ENCODE measurements at places on chromosomes 3 and 15.
A peak's percentile ranks its signal among the peaks of the same experiment; 100 is the strongest.

- DNase-seq, result no peak
Measured at GRCh38 chr15:64694816-64695215, 80.6 kb downstream of the RBPMS2 start.

DNA sequence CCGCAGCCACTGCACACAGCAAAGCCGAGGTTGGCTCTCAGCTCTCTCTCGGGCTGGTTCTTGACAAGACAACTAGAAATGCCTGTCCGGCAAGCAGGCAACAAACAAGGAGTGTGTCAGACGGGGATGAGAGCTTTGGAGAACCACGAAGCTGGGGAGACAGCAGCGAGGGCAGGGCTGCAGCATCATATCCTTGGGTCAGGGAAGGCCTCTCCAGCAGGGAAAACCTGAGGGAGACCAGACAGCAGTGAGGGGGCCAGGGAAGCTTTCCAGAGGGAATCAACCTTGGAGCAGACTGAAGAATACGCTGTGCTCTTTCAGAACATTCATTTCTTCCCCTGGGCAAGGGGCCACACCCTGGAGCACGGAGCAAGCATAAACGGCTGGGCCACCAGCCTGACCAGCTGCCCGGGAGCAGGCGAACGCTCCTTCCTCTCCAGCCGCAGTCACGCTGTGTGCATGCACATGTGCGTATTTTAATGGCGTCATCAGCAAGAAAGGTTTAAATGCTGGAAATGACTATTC lies 58.7 kb downstream of the CHSY1 start:
- no peak for DNase-seq

DNA sequence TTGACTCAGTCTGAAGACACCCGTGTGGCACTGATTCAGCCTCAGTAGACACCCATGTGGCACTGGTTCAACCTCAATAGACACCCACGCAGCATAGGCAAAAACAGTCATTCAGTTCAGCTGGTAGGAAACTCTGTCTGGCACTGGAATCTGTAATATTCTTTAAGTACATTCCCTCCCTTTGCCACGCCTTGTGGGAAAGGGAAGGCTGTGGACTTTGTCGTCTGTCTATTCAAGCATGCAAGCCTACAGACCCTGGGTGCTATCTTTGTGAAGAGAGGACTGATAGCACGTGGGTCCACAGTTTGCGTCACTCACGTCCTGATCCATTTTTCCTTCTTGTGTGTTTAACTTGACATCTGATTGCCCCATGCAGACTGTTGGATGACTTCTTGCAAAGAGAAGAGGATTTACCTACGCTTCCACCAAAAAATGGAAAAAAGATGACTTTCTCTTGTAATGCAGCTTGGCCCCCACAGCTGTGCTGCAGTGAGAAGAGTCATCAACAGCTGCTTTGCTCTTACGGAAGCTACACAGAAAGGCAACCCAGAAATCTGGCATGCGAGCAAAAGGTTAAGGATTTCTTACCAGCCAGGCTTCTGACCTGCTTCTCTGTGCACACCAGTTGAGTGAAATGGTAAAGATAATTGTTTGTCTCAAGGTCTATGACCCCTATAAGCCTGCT lies 278.1 kb downstream of the ULK4 start:
- DNase-seq, result no peak

GRCh38 chr15:55588070-55588814 lies at the start of gene PYGO1:
TSS of gene PYGO1 (minus strand) at chr15:55588345. CDS start at chr15:55587883, 462 bp downstream.
- DNase-seq, result peak; percentile 33

DNA sequence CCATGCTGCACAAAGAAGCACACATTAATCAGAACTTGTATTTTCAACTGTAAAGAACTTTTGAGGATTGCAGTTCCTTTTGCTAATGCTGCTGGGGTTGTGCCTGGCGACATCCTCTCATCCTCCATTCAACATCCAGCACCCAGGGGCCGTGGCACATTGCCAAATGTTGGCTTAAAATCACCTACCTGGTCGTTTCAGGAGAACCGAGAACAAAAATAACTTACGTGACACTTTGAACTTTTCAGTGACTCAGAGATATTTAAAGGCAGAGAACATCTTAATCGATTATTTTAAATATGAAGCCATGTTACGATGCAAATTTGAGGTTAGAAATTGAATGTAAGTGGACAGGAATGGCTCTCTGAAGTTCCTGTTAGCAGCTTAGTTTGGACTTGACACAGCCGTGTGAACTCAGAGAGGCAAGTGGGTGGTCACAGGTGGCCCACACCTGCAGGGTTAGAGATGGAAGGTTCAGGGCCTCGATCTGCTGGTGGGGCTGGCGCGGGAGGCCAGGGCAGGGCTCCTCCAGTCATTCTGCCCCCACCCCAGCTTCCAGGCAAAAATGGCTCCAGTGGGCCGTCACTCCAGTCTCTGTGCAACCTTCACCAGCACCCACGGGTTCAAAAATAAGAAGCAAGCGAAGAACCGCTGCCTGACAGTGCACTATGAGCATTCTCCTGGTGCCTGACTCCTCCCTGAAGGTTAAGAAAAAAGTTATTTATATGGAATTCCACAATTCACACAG lies 12.2 kb downstream of the LRRK1 start:
- no peak for DNase-seq

DNA sequence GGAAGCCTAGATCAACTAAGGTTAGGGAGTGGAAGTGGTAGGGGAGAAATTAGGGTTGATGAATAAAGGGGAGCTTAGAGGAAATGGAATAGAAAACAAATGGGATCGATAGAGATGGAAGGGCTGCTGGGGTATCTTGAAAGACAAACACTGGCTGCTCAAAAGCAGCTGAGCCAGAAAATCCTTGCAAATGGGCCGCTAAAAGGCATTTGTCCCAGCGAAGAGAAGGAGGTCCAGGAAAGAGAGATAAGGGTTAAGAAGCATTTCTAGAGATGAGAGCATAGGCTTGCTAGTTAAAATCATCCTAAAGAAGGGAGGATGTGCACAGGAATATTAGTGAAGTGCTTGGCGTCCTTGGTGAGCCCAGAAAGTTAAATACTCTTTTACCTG lies 258.0 kb upstream of the CBLB start:
- DNase-seq, result no peak

Data from activated CD4-positive, CD25-positive, alpha-beta regulatory T cell treated with anti-CD3 and anti-CD28 coated beads, Interleukin-2, amount 50 U/mL, for 72 hours (primary cell).